ENCODE measurements at places on chromosomes 1 and 21.

DNA sequence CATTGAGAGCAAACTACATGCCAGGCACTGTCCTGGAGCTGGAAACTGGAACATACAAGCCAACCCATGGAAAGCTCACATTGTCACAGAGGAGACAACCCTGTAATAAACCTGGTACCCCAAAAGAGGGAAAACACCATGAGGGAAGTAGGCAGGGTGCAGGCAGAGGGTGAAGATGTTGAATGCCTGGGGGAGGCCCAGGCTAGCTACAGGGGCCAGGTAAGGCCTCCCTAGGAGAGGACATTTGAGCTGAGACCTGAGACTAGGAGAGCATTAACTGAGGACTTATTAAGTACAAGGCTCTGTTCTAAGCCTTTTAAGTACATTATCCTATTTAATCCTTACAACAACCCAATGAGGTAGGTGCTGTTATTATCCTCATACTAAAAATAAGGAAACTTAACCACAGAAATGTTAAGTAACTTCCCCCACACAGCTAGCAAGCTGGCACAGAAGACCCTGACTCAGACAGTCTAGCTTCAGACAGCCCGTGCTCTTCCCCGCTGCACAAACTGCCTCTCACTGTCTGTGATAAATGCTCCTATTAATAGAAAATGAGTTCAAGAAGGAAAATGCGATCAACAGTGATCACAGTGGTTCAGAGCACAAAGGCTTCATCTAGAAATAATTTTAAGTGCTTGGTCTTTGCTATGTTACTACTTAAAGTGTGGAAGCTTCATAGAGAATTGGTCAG is 41.8 kb downstream of the ZNF281 start:
- DNase-seq = no peak

DNA sequence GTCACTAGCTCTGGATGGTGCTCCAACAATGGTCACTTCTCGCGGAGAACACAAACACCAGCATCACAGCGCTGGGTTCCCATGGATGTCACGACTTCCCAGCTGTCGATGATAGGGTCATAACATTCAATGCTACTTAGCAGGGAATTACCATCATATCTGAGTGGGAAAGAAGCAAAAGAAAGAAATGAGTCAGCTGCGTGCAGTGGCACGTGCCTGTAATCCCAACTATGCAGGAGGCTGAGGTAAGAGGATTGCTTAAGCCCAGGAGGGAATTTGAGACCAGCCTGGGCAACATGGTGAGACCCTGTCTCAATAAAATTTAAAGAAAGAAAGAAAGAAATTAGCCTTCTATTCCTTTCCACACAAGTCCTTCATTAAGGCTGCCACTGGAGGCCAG is 3.6 kb upstream of the RABIF start:
- DNase-seq = no peak

- no peak for DNase-seq
Measured at GRCh38 chr1:74412244-74412643, 100.2 kb downstream of the LRRC53 start.

GRCh38 chr1:229141689-229142377 is 129.1 kb upstream of the RAB4A start:
- DNase-seq = no peak

- no peak for DNase-seq
Measured at GRCh38 chr1:62406576-62406975, 30.3 kb upstream of the USP1 start.

GRCh38 chr1:39409055-39409816 is 82.2 kb upstream of the BMP8A start:
- no peak for DNase-seq

GRCh38 chr1:192998536-192998935 is 60.6 kb downstream of the UCHL5 start:
- no peak for DNase-seq

- no peak for DNase-seq
Measured at GRCh38 chr1:208170252-208170651, 73.9 kb downstream of the PLXNA2 start.

DNA sequence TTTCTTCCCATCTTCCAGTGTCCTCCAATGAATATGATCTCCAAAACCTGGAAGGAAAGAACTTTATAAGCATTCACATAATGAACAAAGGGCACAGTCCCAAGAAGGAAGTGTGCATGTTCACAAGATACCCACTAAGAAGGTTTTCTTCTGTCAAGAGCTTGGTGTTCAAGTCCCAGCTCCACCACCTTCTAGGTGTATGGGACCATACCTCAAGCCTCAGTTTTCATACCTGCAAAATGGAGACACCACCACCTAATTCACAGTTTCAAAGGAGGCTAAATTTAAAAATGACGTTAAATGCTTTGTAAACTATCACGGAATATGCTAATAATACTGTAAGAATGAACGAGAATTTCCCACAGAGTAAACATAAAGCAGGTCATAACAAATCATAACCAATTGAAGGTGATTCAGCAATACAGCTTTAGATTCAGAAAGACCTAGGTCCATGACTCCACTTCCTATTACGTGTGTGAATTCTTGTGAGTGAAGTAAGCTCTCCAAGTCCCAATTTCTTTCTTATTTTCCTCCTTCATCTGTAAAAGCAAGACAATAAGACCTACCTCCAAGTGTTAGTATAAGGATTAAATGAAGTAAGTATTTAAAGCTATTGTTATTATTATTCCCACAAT is 8.1 kb upstream of the KTI12 start:
- DNase-seq = no peak

- no peak for DNase-seq
Measured at GRCh38 chr1:232599178-232600041, 30.5 kb downstream of the SIPA1L2 start.

DNA sequence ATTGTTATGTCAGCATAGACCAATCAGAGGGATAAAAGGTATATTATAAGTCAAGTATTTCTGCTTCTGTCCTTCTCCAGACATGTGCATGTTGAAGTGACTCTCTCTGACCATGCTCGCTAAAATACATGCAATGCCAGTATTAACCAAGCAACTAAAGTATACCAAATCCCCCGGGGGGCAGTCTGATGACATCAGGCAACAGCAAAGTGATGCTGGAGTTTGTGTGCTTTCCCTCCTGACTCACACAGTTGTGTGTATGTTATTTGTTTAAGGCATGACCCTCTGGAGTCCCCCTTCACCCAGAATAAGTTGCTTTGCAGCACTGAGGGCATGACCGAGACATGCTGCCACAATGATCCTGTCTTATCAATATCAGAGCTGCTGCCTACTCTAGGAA is 2.1 kb downstream of the BRINP2 start:
- DNase-seq = no peak

DNA sequence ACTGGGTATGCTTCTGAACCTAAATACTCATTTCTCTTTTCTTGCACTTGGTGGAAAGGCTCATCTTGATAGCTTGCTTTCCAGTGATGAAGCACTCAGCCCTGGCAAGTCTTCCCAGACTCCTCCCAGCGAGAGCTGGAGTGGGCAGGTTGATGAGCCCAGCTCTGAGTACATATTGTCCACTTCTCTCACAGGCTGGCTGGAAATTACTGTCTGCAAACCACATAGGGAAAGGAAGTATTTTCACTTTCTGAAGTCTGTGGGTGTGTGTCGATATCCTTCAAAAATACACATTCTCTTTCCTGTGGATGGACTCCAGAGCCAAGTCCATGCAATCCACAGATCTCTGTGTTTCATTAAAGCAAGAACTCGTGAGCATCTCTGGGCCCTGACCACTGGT is 38.7 kb upstream of the CNTN2 start:
- no peak for DNase-seq

- DNase-seq = no peak
Measured at GRCh38 chr1:218294546-218294945, 9.5 kb downstream of the RRP15 start.

GRCh38 chr1:64692911-64693310 is 52.0 kb upstream of the RAVER2 start:
- DNase-seq = no peak

DNA sequence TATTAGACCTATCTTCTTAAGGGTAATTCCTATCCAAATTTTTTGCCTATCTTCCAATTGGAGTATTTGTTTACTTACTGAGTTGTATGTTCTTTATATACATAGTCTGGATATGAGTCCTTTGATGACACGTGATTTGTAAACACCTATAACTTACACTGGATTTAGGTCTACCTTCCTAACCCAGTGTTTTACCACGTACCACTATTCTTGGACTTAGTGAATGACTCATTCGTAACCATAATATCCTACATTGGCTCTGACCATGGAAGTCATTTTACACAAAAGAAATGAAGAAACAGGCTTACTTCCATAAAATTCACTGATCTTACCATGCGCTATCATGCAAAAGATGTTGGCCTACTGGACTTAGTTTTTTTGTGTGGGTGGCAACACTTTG is 23.9 kb upstream of the ZZZ3 start:
- DNase-seq = no peak

DNA sequence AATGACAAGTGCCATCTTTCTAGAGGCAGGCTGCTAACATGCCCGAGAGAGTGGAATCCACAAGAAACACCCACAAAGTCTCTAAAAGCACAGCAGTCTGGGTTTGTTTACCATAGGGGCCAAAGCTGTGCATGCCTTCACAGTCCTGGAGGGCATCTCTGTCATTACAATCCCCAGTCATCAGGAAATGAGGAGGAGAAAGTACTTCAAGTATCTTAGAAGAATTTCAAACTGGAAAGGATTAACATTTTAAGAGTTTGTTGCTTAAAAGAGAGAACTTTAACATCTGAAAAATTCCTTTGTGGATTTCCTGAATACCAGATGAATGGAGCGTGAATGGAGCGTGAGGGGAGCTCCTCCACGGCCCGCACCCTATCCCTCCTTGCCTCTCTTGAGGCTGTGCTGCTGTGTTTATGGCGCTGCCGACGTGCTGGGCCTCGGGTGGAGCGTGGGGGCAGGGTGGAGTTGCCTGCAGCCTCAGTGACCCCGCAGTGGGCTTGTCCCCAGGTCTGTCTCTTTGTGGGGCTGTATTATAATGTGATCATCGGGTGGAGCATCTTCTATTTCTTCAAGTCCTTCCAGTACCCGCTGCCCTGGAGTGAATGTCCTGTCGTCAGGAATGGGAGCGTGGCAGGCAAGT is 23.3 kb downstream of the SLC6A17 start:
- no peak for DNase-seq

DNA sequence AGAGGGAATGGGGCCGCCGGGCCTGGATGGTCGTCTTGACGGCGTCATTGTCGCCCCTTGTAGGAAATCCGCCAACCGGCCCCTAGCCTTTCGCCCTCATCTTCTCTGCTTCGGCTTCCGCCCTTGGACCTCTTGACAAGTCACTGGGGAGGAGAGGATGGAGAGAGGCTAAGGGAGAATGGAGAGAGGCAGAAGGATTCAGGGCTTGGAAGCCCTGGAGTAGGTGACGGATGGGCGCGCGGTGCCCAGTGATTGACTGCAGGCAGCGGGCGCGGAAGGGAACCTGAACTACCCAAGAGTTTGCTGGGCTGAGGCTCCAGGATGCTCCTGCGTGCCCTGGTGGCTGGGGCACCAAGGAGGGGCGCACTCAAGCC is 651 bp downstream of the PDE4B start:
- DNase-seq = no peak

DNA sequence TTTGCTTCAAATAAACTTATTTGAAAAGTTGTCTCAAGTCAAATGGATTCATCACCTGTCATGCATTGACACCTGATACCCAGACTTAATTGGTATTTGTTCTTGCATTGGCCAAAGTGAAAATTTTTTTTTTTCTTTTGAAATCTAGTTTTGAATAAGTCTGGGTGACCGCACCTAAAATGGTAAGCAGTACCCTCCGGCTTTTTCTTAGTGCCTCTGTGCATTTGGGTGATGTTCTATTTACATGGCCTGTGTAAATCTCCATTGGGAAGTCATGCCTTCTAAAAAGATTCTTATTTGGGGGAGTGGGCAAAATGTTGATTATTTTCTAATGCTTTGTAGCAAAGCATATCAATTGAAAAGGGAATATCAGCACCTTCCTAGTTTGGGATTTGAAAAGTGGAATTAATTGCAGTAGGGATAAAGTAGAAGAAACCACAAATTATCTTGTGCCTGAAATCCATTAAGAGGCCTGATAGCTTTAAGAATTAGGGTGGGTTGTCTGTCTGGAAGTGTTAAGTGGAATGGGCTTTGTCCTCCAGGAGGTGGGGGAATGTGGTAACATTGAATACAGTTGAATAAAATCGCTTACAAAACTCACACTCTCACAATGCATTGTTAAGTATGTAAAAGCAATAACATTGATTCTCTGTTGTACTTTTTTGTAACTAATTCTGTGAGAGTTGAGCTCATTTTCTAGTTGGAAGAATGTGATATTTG is 11.9 kb downstream of the TARDBP start:
- no peak for DNase-seq

GRCh38 chr1:29202053-29202452 is 20.4 kb upstream of the SRSF4 start:
- DNase-seq = no peak

- no peak for DNase-seq
Measured at GRCh38 chr1:27017207-27017606, 4.6 kb upstream of the TENT5B start.

DNA sequence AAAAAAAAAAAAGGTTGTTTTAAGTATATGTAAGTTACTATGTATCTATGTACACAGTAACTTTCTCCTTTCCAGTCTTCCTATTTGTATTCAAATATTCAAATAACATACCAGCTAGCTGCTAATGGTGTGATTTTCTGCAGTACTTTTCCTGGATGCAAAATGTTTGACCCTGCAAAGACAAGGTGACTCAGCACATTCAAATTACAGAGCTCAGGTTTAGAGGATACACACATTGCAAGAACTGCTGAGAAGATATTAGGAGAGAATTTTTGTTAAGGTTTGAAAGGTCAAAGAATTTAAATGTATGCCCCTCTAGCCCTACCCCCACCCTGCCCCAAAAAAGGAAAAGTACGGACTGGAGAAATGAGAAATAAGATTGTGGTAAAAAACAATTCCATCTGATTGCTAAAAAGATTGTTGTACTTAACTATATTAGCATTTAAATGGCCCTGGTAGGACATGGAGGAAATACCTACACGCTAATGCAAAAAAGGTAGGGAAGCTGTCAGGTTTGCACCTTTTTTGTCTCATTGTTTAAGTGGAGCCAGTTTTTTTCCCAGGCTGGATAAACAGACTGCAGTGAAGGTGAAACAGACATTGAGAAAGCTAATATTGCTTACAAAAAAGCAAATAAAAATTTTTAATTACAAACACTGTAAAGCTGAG is 45.6 kb downstream of the ZNF281 start:
- DNase-seq = no peak
